ENCODE measurements at places on chromosomes 11 and 22. TPM values are rescaled to one million over a fixed set of nuclear protein-coding genes. Genes with fewer than 3 reads are reported as not detected.

- DNase-seq: no peak
These were observed 24.1 kb upstream of the APLNR start for GRCh38 chr11:57260937-57261783.

GRCh38 chr11:43358279-43358800, 380 bp upstream of the TTC17 start:
- no peak for DNase-seq

DNA sequence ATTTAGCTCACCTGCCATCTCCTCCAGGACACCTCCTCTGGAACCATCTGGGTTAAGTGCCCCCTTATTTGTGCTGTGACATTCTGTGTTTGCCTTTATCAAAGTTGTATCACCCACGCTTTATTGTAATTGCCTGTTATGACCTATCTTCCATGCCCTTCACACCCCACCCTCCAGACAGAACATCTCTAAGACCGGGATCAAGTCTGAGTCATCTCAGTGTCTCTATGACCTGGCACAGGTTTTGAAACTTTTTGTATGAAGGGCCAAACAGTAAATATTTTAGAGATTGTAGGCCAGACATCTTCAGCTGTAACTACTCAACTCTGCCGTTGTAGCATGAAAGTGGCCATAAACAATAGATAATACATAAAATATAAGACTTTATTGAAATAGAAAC, 161.8 kb downstream of the SPON1 start:
- no peak for DNase-seq

DNA sequence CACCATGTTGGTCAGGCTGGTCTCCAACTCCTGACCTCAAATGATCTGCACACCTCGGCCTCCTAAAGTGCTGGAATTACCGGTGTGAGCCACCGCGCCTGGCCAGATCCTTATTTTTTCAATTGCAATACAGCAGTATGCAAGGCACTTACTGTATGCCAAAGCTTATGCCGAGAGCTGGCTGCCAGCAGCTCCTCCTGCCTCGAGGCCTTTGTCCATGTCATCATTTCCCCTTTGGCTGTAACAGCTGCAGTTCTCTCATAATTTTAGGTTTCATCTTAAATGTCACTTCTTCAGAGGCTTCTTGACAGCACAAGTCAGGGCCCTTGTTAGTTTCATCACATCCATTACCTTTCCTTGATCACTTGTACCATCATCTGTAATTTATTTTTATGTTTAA, 1.5 kb upstream of the SREBF2 start:
- DNase-seq: no peak

DNA sequence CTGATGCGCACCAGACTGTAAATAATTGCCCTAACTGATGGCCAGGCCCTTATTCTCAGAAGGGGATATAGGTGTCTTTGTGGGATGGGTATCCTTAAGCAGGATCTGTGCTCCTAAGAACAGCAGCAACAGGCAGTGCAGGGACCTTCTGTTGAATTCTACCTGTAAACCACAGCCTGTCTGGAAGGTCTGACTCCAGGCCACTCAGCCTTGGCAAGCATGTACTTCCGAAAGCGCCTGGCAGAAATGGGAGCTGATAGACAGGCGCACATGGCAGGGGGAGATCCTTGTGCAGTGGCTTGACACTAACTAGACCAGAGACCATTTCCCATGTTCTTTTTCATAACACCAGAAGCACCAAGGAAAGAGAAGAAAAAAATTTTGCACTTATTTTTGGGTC, 59.0 kb downstream of the C22orf31 start:
- no peak for DNase-seq

DNA sequence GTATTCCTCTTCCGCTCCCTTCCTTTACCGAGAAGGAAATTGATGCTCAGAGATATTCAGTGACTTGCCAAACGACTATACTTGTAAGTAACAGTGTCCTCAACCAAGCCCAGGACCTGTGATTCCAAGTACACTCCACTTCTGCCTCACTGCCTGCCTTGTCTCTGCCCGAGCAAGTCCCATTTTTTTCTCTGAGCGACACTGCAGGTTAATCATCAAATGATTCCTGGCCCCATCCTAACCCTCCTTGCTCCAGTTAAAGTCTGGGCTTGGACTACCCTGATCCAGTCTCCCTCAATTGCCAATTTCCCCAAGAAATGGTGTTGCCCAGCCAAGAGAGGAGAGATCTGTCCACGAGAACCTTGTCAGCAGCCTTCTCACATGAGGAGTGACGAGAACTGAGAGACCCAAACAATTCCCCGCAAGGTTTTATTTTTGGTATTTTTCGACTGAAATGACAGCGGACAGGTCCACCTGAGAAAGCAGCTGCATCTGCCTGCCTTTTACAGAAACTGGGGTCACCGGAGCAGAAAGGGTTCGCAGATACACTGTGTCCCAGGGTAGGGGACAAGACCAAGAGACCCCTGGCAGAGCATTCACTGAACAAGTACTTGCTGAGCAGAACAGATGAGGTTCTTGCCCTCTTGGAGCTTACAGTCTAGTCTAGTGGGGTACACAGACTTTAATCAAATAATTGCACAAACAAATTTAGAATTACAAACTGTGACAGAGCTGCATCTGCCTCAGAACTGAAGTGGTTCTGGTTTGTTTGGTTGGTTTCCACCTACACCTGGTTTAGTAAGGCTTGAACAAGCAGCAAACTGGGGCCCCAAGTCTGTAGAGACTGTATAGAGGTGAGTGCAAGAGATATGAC, 11.4 kb downstream of the POU2AF1 start:
- DNase-seq: no peak

- no peak for DNase-seq
These were observed 7.4 kb upstream of the SMIM38 start for GRCh38 chr11:69148377-69148762.

DNA sequence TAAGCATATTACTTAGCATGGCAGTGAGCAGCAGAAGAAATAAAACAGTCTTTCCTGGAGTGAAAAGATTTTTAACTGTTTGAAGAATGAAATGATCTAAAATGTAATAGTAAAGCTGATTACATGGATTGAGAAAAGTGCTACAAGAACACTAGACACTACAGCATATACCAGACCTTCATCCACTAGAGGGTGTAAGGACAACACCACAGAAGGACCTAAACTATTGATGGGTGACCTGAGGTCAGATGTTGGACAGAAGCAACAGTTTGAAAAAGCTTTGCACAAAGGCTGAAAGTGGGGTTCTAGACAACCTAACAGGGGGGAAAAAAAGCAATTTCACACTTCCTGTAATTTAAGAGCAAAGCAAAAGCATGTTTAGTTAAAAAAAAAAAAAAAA, 97.7 kb downstream of the RBFOX2 start:
- peak; percentile 60 for DNase-seq

GRCh38 chr22:28247667-28248363, 328.8 kb upstream of the PITPNB start:
- DNase-seq: no peak

GRCh38 chr11:587978-588380, 11.7 kb downstream of the PHRF1 start:
- DNase-seq: no peak

DNA sequence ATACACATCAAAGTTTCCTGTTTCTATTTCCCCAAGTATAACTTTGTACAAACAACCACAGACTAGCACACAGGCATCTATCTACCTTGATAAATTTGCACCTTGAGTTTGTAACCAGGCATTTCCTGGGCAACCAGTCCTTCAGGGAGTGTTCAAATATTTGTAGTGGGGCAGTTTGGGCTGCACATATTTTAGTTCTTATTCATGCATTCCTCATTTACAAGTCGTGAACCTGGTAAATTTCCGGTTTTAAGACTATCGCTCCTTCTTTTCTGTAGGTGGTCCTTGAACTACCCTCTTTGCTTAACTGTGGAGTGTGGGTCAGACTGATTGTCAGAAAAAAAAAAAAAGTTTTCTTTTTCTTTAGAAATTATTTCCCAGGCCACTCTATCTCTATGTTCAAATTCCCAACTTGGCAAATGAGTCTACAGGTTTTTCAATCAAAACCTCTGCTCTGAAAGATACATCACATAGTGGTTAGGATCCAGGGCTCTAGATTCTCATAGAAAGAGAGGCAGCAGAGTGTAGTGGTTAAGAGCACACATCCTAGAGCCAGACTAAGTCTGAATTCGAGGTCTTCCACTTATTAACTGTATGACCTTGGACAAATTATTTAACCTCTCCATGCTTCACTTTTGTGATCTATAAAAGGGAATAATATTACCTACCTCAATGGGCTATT, 201.5 kb downstream of the SOX6 start:
- no peak for DNase-seq

GRCh38 chr11:102383839-102384238, 36.8 kb downstream of the BIRC2 start:
- DNase-seq: no peak

The CTNND1 gene
- 176 TPM for total RNA-seq

The TTC36 gene
- not detected for total RNA-seq

Measured in urinary bladder (tissue), 4 donors.